KG1 (cell line): ENCODE measurements at places on chromosomes 3 and 15.

DNA sequence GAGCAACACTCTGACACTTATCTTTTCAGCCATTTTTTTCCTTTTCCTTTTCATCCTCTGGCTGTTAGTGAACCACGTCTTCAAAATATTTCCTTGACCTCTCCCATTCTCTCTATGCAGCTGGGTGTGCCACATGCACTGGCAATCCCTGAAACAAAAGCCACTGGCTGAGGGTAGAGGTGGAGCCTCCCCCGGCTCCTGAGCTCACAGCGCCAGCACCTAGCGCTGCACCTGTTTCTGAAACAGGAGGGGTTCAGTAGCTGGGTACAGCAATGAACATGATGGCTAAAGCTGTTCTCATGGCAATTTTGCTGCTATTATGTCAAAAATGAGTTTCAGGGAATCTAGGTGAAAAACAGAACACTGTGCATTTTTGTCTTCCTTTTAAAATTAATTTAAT is 314.7 kb upstream of the ATP10A start:
- DNase-seq: no peak

DNA sequence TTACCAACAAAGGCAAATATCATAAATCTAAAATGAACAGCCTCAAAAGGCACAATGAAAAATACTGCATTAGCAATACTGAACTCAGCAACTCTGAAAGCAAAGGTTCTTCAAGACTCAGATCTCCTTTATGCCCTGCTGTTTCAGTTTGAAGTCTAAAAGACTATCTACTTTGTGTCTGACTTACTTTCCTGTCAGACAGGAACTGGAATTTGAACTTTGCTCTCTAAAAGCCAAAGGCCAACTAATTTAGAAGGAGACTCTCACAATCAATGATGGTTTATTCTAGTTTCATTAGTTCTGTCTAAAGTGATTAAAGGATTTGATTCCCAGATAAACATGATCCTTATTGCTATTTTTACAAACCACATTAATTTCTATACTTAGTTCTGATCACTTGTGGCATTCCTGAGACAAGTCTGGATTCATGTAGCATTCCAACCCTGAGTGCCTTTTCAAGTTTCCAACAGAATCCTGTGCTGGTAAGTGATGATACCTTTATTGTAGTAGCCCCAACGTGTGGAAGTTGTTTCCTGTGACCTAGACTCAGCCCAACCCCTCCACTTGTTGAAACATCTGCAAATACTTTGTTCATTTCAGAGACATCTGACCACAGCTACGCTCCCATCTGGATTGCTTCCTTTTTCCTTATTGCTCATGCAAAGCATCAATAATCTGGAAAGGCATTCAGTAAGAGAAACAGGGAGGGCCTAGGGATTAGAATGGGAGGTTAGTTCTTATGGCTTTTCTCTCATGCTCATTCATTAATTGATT is 14.9 kb upstream of the LEKR1 start:
- DNase-seq: no peak

GRCh38 chr15:41411031-41411430 is 5.9 kb upstream of the RTF1 start:
- no peak for DNase-seq

GRCh38 chr3:24640330-24640877 is 145.8 kb upstream of the THRB start:
- no peak for DNase-seq

GRCh38 chr3:151318313-151318712 is 1.7 kb upstream of the GPR87 start:
- no peak for DNase-seq

- DNase-seq: no peak
Observed at GRCh38 chr15:74420193-74420905, 13.4 kb downstream of the SEMA7A start.

DNA sequence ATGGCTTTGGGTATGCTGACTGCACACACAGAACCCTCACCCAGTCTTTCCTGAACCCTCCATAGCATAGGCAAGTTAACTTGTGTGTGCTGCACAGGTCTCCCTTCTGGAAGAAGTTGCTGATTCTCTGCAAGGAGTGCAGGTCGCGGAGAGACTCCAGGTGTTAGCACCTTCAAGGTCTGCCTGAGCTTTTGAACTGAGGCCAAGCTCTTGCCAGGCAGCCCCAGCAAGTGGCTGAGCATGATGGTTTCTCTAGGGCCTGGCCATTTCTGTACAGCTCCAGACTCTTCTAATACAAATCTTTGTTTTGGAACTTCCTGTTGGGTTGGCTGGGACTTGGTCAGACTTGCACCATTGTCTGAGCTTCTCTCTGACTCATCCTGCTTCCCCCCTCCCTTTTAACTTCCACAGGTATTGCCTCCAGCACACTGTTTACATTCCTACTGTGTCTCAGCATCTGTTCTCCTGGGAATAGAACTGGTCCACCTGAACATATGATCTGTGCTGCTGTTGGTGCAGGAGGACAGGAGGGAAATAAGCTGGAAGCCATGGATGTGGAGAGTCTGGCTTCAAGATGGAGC is 53.3 kb downstream of the KY start:
- no peak for DNase-seq

GRCh38 chr15:80308002-80308401 is 56.0 kb upstream of the CTXND1 start:
- no peak for DNase-seq

DNA sequence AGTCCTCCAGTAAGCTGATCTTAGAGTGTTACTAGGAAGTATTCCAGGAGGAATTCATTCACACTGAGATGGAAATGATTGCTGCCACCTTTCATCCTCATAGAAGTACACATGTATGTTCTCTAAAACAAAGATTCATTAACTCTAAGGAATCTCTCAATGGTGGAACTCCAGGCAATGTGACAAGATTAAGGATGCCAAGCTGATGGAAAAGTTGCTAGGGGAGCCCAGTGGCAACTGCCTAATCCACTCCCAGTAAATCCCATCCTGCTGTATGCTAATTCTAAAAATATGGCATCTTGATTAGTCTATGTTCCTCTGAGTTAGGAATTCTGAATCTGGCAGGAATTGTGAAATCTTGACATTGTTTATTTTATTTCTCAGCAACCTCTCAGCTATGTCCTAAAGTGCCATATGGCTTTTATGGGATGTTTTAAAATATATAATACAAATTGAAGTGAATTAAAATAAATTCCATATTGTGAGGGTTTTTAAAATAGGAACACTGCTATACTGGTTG is 210.0 kb upstream of the TRIM42 start:
- DNase-seq: no peak

- no peak for DNase-seq
Observed at GRCh38 chr15:39272901-39273300, 308.0 kb upstream of the THBS1 start.

GRCh38 chr3:55620351-55621025 is 133.4 kb upstream of the WNT5A start:
- DNase-seq: no peak

GRCh38 chr15:94253742-94254141 is 22.4 kb downstream of the MCTP2 start:
- no peak for DNase-seq

GRCh38 chr3:77500721-77501120 is 460.8 kb downstream of the ROBO2 start:
- DNase-seq: no peak

GRCh38 chr3:97037294-97037943 is 223.0 kb downstream of the EPHA6 start:
- no peak for DNase-seq

DNA sequence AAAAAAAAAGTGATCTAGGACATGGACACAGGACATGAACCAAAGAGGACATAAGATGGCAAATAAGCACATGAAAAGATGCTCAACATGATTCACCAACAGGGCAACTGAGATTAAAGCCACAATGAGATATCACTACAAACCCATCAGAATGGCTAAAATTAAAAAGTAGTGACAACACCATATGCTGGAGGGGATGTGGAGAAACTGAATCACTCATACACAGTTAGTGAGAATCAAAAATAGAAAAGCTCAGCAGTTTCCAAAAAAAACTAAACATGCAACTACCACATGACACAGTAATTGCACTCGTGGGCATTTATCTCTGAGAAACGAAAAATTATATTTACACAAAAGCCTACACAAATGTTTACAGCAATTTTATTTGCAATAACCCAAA is 27.9 kb upstream of the ACKR4 start:
- DNase-seq: no peak

GRCh38 chr15:39709941-39710340 is 72.7 kb downstream of the FSIP1 start:
- DNase-seq: no peak

GRCh38 chr15:63080634-63081250 is 38.2 kb downstream of the TPM1 start:
- no peak for DNase-seq

DNA sequence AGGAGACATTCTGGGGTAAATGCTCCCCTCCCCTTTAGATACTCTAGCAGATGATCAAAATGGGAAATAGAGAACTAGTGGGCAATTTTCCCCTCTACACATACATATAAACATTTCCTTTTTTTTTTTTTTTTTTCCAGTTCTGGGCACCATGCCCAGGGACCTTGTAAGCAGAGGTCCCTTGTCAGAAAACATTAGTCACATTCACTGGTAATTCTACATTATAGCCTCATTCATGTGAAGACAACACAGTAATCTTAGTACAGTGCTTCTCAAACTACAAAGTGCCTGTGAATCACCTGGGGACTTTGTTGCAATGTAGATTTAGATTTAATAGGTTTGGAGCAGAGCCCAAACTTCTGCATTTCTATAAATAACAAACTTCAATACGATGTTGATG is 60.1 kb upstream of the ACTC1 start:
- peak; percentile 12 for DNase-seq

DNA sequence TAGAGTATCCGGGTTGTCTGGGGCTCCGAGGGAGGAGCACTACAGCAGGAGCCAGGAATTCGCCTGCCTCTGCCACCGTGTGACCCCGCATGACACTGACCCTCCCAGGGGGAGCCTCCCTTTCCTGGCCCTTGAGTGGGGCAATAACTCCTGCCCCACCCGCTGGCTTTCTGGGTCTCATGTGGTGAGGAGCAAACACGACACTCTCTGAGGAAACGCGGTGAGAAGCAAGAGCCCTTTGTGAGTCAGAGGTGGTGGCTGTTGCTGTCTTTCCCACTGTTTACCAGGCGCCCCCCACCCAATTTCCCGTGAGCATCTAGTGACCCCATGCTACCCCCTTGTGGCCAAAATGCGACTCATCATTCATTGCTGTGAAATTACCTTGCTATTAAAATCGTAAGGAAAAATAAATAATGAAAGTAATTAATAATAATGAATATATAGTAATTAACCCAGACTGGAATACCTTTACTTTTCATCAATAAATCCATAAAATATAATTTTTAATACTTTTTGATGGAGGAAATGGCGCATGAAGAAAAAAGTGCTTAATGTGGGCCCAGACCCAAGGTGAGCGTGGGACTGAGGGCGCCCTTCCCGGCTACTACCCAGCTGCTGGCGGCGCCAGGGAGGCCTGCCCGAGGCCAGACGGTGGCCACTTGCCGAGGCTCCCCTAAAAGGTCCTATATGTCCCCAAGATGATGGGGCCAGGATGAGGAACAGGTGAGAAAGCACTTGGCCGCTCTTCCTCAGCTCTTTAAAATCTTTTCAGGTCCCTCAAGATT is 29.3 kb downstream of the CCNL1 start:
- no peak for DNase-seq

DNA sequence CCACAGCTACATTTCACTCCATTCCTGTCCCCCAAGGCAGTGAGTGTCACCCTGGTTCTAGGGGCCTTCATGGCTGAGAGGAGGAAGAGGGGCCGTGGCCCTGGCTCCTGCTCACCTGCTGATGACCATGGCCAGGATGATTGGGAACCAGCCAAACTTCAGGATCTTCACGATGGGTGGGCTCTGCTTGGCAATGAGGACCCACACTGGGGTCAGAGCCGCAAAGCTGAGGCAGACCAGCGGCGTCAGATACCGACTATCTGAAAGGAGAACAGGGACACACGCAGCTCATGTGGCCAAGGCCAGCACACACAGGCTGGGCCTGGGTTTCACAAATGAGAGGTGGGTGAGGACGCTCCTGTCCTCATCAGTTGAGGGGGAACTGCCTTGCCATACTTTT is 47.6 kb downstream of the ROPN1B start:
- DNase-seq: no peak

- peak; percentile 39 for DNase-seq
Observed at GRCh38 chr15:78709263-78709882, 68.4 kb upstream of the CHRNB4 start.

GRCh38 chr3:53834429-53835095 is 11.7 kb downstream of the CHDH start:
- no peak for DNase-seq

- no peak for DNase-seq
Observed at GRCh38 chr3:185656321-185656840, 70.3 kb downstream of the SENP2 start.

GRCh38 chr3:47791193-47791855 is 9.6 kb upstream of the SMARCC1 start:
- DNase-seq: no peak

DNA sequence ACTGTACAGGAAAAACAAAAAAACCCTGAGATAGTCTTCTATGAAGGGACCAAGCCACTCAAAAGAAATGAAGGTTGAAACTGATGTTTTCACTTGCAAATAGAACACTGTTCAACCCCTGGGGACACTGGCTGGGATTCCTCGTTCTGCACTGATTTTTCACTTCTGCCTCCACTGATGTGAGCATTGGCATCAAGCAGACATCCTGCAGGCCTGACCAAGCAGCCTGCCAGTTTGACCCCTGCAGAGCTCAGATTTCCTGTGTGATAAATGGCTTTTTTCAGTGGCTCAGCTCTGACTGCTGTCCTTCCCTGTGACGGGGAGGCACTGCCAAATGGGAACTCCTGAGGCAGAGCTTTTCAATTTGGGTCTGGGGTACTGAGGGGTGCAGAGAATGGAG is 50.0 kb downstream of the RASGRP1 start:
- DNase-seq: no peak
